IMR-90 (cell line): ENCODE measurements at places on chromosomes 1 and 21. TPM values are rescaled to one million over a fixed set of nuclear protein-coding genes. Genes with fewer than 3 reads are reported as not detected.

OLFML3 gene
- total RNA-seq, result 37.8 and 40.9 TPM in 2 replicates

SDHC gene
- 36.1 and 158 TPM in 2 replicates for total RNA-seq

GUCA2A gene
- not detected in 2 replicates for total RNA-seq

RHOU gene
- 0.72 and 0.83 TPM in 2 replicates for total RNA-seq

AJAP1 gene
- under 0.01 TPM in 2 replicates for total RNA-seq

SYT2 gene
- total RNA-seq, result under 0.01 TPM in 2 replicates

TACSTD2 gene
- not detected in 2 replicates for total RNA-seq

OR14A2 gene
- total RNA-seq, result not detected in 2 replicates

CDKN2C gene
- total RNA-seq, result 14.3 and 18.9 TPM in 2 replicates

TMEM269 gene
- not detected in 2 replicates for total RNA-seq

FMN2 gene
- total RNA-seq, result 35.8 and 50.0 TPM in 2 replicates

LAMC2 gene
- 2.2 and 2.3 TPM in 2 replicates for total RNA-seq

RBM11 gene
- total RNA-seq, result under 0.01 and 0.18 TPM in 2 replicates

ADORA3 gene
- total RNA-seq, result not detected in 2 replicates

OR2AK2 gene
- not detected in 2 replicates for total RNA-seq

ADAMTSL4 gene
- total RNA-seq, result 0.54 and 0.56 TPM in 2 replicates

VWA1 gene
- total RNA-seq, result 0.83 and 1.1 TPM in 2 replicates

AGBL4 gene
- total RNA-seq, result not detected in 2 replicates

C1orf94 gene
- total RNA-seq, result not detected in 2 replicates

DDR2 gene
- total RNA-seq, result 194 and 245 TPM in 2 replicates

ABCA4 gene
- under 0.01 TPM in 2 replicates for total RNA-seq

SLC25A34 gene
- total RNA-seq, result under 0.01 TPM in 1 of 2 replicates, not detected in the other

CLCA2 gene
- under 0.01 and 0.18 TPM in 2 replicates for total RNA-seq

TSACC gene
- total RNA-seq, result not detected in 2 replicates

CBR1 gene
- total RNA-seq, result 110 and 222 TPM in 2 replicates

TRIM58 gene
- 0.54 and 1.1 TPM in 2 replicates for total RNA-seq

A3GALT2 gene
- not detected in 2 replicates for total RNA-seq

CEP85 gene
- total RNA-seq, result 11.1 and 11.5 TPM in 2 replicates

CDC20 gene
- 78.0 and 103 TPM in 2 replicates for total RNA-seq

GRIK3 gene
- not detected in 2 replicates for total RNA-seq

CAMSAP2 gene
- 29.4 and 43.0 TPM in 2 replicates for total RNA-seq

PBX1 gene
- total RNA-seq, result 17.5 and 17.9 TPM in 2 replicates

IL20 gene
- total RNA-seq, result not detected in 2 replicates

NTMT2 gene
- total RNA-seq, result not detected in 2 replicates

FCRL4 gene
- total RNA-seq, result not detected in 2 replicates

CASQ1 gene
- total RNA-seq, result 0.18 TPM in 1 of 2 replicates, not detected in the other

PLEKHN1 gene
- total RNA-seq, result 0.28 and 0.54 TPM in 2 replicates

PTCH2 gene
- under 0.01 TPM in 2 replicates for total RNA-seq

SMCP gene
- total RNA-seq, result not detected in 2 replicates

TNNI3K gene
- total RNA-seq, result 0.28 and 0.90 TPM in 2 replicates

RIMS3 gene
- 0.28 and 0.36 TPM in 2 replicates for total RNA-seq
